Hematopoietic multipotent progenitor cell treated with erythropoietin and hydrocortisone succinate and interleukin-3 and kit ligand, for 15 days (in vitro differentiated cells): ENCODE measurements at places on chromosomes 1 and 21.

- DNase-seq, result no peak
Measured at GRCh38 chr1:101898137-101898536, 98.6 kb downstream of the OLFM3 start.

DNA sequence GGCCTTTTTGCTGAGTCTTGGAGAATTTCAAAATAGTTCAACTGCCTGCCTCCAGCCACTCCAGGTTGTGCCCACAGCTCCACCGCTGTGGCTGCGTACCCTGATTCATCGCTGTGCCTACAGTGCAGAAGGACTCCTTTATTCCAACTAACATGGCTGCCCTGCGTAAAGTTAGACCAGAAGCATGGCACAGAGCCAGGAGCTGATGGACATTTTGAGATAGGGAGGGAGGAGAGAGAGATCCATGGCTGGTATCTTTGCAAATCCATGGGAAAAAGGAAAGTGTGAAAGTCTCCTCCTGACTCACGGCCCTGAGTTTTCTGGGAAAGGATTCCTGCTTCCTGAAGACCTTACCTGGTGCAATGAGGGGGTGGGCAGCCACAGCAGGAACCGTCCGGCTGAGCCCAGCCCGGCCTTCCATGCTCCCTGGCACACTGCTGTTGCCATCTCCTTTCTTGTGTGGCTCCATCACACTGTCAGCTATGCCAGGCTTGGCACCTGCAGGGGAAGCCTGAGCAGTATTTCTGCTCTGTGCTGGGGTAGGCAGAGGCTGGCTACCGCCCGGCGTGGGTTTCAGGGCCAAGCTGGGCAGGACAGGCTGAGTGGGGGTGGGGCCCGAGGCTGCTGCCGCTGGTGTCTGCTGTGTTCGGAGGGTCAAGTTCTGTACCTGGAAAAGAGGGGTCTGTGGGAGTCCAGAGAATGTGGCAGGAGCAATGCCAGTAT lies 46.0 kb upstream of the A3GALT2 start:
- DNase-seq, result no peak

GRCh38 chr1:3911981-3912808 lies 12.1 kb upstream of the C1orf174 start:
- DNase-seq, result no peak

DNA sequence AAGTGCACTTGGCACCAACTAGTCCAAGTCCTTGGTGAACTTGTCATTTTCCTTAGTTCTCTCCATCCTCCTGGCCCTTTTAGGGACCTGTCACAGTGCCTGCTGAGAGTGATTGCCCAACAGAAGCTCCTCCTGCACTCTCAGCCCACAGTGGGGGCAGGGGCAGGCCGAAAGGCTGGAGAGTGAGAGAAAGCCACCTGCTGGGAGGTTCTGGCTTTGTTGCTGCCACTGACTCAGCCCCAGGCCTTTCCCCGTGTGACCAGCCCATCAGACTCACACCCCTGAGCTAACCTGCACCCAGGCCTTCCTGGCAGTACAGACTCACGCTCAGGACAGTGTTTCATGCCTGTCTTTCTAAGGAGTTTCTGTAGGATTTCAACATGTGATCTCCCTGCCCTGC lies 17.1 kb upstream of the PROK1 start:
- no peak for DNase-seq

GRCh38 chr1:228897901-228898300 lies 162.6 kb downstream of the RHOU start:
- no peak for DNase-seq

- no peak for DNase-seq
Measured at GRCh38 chr1:208071435-208072031, 160.6 kb upstream of the CD34 start.

GRCh38 chr1:38613996-38614395 lies 245.6 kb downstream of the RRAGC start:
- DNase-seq, result no peak

DNA sequence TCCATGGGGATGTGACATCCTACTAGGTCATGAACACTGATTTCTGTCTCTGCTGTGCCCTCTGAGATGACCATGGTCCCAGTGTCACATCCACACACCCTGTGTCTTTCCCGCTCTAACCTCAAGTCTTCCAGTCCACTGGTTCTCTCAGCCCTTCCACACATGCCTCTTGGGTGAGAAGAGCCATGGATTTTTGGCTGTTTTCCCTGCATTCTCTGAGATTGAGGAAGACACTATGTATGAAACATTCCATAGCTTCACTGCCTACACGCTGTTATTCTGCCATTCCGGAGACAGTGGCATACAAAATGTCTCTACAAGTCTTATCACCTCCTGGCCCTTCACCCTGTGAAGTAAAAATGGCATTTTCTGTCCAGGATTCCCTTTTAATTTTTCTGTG lies 247.3 kb downstream of the BACH1 start:
- no peak for DNase-seq

GRCh38 chr21:44260791-44261631 lies 686 bp downstream of the DNMT3L start:
- no peak for DNase-seq

DNA sequence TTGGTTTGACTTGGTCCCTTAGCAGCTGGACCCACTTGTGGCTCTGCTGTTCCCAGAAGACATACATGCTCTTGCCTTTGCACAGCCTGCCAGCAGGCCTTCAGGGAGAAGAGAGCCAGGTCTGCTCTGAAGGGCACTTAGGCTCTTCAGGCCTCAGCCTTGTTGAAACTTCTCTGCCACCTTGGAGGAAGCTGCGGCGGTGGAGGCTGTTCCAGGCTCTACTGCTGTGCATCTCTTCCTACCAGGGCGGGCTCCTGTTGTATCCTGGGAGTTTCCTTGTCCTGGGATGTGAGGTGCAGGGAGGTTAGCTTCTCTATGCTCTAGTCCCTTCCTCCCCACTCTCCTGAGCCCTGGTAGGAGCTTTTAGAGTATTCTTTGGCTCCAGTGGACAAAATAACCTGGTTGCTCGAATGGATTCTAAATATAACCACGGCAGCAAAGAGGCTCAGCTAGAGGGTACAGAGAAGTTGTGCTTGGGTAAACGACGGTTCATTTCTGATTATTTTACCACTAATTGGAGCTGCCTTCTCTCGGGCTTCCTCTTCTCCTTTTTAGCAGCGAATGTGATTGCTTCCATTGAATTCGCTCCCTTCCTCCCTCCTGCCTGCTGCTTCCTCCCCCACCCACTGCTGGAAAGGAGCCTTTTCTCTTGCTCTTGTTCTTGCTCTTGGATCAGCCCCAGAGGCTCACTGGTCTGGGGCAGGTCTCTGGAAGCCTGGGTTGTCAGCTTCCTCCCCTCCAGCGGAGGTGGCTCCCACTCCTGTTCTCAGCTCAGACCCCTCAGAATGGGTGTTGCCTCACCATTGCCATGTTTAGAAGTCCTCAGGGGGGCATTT lies 126.6 kb upstream of the CACNA1E start:
- DNase-seq, result no peak

GRCh38 chr1:158022554-158023312 lies 29.3 kb downstream of the KIRREL1 start:
- no peak for DNase-seq

DNA sequence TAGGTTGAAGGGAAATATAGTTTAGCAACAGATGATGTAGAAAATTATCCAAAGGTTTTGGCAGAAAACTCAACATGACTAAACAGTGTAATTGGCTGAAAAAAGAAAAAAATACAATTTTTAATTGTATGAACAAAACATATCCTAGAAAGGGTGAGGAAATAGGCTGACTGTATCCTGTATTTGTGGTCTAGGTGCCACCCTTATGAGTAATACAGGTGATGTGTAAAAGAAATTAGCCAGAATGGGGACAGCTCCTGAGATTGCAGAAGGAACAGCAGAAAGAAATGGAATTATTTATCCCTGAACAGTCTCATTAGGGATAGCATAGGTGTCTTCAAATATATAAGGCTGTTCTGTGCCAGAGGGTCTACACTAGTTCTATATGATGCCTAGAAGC lies 24.6 kb downstream of the DNASE2B start:
- no peak for DNase-seq

- DNase-seq, result no peak
Measured at GRCh38 chr1:187527346-187527745, 698.6 kb downstream of the PLA2G4A start.

- no peak for DNase-seq
Measured at GRCh38 chr21:44653656-44654575, 543 bp downstream of the KRTAP12-4 start.

DNA sequence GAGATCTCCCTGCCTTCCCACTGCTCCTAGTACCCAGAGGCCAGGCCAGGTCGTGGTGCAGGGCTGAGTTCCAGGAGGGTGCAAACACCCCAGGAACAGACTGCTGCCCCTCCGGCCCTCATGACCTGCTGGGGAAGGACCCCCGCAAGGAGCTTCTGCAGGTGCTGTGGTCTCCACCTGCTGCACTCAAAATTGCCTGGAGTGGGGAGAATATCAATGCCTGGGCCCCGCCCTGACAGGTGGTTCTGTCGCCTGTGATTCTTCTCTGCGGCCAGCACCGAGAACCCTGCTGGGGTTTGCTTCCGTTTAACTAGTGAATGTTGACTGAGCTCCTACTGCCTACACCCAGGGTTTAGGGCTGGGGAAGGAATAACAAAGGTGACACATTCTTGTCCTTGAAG lies 2.1 kb upstream of the TFF3 start:
- DNase-seq, result no peak

GRCh38 chr21:42554251-42554961 lies 40.8 kb downstream of the SLC37A1 start:
- DNase-seq, result no peak

GRCh38 chr1:77271852-77272580 lies 9.8 kb upstream of the AK5 start:
- DNase-seq, result no peak

DNA sequence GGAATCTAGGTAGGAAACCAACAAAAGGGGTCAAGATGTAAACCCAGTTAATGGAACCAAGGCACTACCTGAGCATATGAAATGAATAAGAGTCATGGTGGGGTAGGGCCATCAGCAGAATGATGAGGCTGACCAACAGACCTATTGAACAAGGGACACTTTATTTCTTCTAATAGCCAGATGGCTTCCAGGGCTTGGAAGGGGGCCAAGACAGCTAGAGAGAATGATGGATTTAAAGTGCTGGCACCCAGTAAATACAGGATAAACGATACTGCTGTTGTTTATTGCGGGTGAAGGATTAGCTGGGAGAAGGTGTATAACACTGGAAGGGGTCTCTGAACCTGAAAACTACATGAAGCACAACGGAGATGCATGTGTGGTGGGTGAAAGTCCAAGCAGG lies 15.6 kb downstream of the DDAH1 start:
- no peak for DNase-seq

GRCh38 chr1:212228076-212228475 lies 57.1 kb upstream of the PPP2R5A start:
- no peak for DNase-seq

DNA sequence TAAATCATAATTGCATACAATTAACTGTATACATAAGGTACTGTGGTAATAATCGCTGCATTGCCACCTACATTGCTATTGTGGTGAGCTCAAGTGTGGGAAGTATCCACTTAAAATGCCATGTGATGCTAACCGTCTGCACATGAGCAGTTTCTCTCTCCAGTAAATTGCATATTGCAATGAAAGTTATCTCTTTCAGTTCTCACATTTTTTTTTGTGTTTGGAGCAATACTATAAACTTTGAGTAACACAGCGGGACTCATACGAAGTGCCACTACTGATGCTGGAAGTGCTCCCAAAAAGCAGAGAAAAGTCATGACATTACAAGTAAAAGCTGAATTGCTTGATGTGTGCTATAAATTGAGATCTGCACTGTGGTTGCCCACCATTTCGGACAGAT lies 38.5 kb downstream of the DISC1 start:
- DNase-seq, result no peak

- DNase-seq, result no peak
Measured at GRCh38 chr1:115173151-115173550, 83.8 kb upstream of the TSPAN2 start.

DNA sequence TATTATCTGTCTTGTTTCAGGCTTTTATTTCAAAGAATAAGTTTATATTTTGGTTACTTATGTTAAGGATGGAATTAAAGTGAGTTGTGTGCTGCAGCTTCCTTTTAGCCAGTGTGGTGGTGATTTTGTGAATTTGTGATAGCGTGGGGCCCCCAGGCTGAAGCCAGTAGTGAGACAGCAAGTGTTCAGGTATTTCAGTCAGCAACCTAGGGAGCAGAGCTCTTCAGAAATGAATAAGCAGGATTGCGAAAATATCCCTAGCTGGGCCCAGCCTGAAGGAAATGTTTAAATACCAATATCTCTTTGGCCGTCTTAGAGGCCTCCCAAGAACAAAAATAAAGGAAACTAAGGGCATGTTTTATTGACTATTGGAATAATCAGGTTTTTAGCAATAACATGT lies 150.8 kb upstream of the C1orf105 start:
- DNase-seq, result no peak

DNA sequence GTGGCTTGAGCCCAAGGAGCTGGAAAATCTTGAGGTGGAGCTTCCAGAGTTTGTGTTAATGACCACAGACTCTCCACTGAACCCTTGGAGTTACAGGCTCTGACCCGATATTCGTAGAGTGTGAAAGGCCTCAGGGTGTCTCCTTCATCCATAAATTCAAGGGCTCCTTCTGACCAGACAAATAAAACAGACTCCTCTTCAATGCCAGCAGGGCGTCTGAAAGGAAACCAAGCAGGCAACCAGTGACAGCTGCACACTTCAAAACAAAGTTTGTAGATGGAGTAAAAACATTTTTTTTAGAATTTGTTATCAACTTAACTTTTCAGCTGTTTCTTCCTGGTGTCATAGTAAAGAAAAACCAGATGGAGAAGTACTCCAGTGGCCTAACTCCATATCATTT lies 161.1 kb downstream of the KCTD3 start:
- DNase-seq, result no peak

DNA sequence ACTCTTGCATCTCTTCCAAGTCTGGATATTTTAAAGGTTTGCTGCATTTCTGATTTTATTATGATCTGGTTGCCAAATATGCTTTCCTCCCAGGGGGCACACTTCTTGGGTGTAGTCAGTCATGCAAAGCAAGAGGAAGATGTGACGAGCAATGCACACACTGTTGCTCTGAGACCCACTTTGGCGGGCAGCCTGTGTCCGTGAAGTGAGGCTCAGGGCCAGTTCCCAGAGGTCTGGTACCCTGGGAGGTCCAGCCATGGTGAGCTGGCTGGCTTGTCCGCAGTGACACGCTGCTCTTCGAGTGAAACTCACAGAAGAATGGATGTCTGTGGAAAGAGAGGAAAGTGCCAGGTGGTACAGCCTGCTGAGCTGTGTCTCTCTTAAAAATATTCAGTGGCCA lies 52.8 kb upstream of the EDN2 start:
- DNase-seq, result no peak

- no peak for DNase-seq
Measured at GRCh38 chr1:215003686-215004085, 78.9 kb upstream of the KCNK2 start.

DNA sequence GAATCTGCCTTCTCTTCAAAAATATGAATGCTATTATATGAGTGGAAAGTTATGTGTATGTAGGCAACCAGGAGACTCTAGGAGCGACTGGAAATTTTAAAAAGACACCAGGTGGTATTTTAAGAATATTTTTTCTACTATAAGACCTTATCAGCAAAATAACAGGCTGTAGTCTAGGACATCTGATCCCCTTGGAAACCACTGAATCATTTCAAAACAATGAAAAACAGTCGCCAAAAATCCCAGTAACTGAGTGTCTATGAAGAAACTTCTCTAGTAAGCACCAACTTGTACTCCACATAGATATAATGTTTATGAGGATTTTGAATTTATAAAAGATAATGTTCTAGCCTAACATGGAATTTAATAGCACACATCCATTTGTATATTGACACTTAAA lies 358.5 kb downstream of the GPATCH2 start:
- no peak for DNase-seq

GRCh38 chr1:110235181-110235833 lies 25.2 kb downstream of the KCNC4 start:
- DNase-seq, result no peak

GRCh38 chr1:23963617-23964234 lies 4.1 kb downstream of the PNRC2 start:
- DNase-seq, result no peak
